T-cell (primary cell): ENCODE measurements at places on chromosomes 7 and 10.

- DNase-seq, result no peak
Measured at GRCh38 chr7:123711832-123712293, 36.9 kb downstream of the WASL start.

- DNase-seq, result no peak
Measured at GRCh38 chr7:112092709-112093395, 113.3 kb downstream of the DOCK4 start.

DNA sequence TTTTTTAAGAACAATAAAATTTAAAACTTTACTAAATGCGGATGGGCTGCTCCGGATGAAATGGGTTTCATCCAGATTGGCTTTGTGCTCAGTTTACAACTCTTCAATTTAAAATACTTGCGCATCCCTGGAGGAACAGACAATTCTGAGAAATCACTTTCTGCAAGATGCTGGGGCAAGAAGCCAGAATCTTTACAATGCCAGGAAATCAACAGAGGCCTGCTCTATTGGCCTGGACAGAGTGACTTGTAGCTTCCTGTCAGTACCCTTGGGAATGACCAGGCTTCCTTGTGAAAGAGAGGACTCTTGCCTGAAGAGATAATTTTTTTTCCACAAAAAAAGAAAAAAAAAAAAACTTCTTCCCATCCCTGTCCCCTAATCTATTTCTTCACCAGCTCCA lies 3.9 kb upstream of the FAM13C start:
- no peak for DNase-seq

DNA sequence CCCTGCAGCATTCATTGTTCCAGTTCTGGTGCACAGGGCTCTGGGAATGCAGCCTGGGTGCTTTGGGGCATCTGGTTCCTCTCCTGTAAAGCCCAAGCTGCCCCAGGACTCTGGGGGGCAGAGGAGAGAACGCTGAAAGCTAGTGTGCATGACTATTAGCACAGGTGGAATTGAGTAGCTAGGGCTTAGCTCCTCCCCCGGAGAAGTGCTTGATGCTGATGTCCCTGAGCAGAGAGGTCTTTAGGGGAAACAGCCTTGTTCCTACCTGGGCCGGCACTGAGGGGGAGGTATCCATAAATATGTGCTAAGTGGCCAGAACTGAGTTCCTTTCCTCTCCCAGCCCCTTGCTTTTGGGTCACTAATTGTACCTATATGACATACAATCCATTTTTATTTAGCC lies 3.9 kb downstream of the ADCY1 start:
- DNase-seq, result no peak

DNA sequence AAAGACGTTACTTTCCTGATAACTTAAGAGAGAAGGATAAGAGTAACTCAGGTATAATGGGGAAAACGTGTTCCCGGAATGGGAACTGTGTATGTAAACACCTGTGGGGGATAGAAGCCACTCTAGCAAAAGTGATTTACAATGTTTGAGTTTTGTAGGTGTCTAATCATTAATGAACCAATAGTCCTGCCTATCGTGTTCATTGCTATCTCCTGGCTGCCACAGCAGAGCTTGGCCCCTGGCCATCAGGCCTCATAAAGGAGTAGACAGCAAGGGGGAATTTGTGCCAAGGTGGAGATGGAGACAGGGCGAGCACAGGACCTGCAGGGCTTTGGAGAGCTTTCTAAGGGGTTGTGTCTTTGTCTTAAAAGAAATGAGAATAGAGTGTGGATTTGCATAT lies 102.1 kb downstream of the GAD2 start:
- no peak for DNase-seq

- no peak for DNase-seq
Measured at GRCh38 chr7:27971171-27971812, 209.3 kb downstream of the JAZF1 start.

- no peak for DNase-seq
Measured at GRCh38 chr10:47054974-47055373, 143.7 kb downstream of the PTPN20 start.

DNA sequence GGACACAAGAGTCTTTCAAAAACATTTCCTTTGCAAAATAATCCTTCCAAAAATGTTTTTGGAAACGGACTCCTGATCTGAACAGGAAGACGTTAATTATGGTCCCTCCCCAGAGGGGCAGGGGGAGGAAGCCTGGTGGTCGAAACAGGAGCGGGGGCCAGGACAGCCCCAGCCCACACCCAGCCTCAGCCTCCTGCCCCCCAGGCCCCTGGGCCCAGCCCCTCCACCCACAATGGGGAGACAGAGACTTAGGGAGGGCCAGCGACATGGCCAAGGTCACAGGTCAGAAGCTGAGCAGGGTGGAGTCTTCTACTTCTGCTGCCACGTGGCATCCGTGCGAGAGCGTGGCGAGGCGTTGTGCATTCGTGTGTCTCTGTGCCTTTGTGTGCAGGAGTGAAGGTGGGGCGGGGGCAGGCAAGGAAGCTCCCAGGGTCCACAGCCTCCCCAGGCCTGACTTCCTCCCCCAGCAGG lies 14.0 kb upstream of the GRIFIN start:
- DNase-seq, result no peak
